ENCODE measurements at places on chromosomes 12 and 14. TPM values are rescaled to one million over a fixed set of nuclear protein-coding genes. Genes with fewer than 3 reads are reported as not detected.

Gene DLK1
- total RNA-seq, result 1.5 TPM

Gene APOF
- 0.17 TPM for total RNA-seq

Gene ATN1
- total RNA-seq, result 104 TPM

Gene STRAP
- total RNA-seq, result 156 TPM

Gene RAPGEF3
- 1.8 TPM for total RNA-seq

Gene COX8C
- not detected for total RNA-seq

Gene GZMH
- total RNA-seq, result not detected

Gene AMN
- total RNA-seq, result 5.7 TPM

Gene AKAP3
- total RNA-seq, result 4.3 TPM

Gene TAC3
- not detected for total RNA-seq

Gene KRT83
- not detected for total RNA-seq

Gene HHIPL1
- total RNA-seq, result not detected

Gene BRI3BP
- total RNA-seq, result 40.1 TPM

Gene C12orf60
- 3.5 TPM for total RNA-seq

Gene TTC8
- total RNA-seq, result 21.4 TPM

Gene RNASE7
- not detected for total RNA-seq

Gene TRIM9
- total RNA-seq, result 4.6 TPM

Gene P2RX7
- 1.5 TPM for total RNA-seq

Gene MYRFL
- 0.30 TPM for total RNA-seq

Gene TEDC1
- 40.4 TPM for total RNA-seq

Gene KRT74
- total RNA-seq, result not detected

Gene C1QL4
- total RNA-seq, result 8.1 TPM

Gene TAS2R50
- 0.54 TPM for total RNA-seq

Gene SIX6
- not detected for total RNA-seq

Gene GLIPR1L1
- total RNA-seq, result not detected

Gene SOAT2
- 0.17 TPM for total RNA-seq

Gene NRXN3
- total RNA-seq, result not detected

Gene HOXC4
- 1.5 TPM for total RNA-seq

Gene KITLG
- 570 TPM for total RNA-seq

Gene CD4
- total RNA-seq, result 0.42 TPM

Data from HCT116 (cell line).